ENCODE measurements at places on chromosomes 7 and 10.

DNA sequence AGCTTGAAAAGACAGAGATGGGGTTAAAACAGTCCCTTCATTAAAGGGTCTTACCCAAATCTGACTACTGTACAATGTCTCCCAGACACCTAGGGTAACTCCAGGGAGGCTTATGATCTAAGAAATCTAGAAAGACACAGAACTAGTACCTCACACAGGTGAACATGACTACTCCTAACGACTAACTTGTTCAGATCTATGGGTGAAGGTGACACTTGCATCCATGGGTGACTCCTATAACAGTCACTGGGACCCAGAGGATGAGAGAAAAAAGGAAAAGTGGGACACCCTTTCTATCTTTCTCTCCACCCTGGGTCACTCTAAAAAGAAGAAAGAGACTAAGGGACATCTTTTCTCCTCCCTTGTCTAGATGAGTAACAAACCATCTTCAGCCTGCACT is 19.2 kb downstream of the AKR1C8 start:
- no peak for DNase-seq

DNA sequence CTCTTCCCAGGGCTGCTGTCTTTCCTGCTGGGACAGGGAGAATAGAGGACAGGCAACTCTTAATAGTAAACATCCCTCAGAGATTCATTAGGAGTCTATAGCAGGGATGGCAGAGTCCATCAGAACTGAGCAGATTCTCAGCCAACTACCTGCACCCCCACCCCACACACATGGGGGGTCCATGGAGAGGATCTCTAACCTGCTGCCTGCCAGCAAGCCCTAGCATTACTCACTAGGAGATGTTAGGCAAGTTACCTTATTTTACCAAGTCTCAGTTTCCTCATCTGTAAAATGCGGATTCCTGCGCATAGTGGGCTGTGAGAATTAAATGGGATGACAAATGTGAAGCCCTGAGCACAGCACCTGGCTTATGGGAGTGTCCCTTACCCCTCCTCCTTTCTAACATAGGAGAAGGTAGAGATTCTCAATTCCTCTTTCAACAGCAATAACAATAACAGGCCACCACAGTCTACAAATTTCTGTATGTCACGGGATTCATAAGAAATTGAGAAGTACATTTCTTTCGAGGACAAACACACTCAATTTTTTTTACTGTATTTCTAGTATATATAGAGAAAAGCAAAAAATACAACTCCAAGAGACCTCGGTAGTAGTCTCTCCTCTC is 23.8 kb upstream of the WDR11 start:
- no peak for DNase-seq

- no peak for DNase-seq
These were observed 24.2 kb upstream of the UNC5B start for GRCh38 chr10:71188201-71188600.

DNA sequence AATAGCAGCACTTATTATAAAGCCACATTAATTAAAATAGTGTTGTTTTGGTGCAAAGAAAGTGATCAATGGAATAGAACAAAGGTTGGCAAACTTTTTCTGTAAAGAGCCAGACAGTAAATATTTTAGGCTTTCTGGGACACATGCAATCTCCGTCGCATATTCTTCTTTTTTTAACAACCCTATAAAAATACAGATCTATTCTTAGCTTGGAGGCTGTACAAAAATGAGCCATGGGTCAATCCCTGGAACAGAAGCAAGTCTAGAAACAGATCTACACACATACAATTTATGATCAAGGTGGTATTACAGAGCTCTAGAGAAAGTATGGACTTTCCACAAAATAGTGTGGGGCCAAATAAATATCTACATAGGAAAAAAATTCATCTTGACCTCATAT is 71.8 kb downstream of the ARHGAP21 start:
- no peak for DNase-seq

DNA sequence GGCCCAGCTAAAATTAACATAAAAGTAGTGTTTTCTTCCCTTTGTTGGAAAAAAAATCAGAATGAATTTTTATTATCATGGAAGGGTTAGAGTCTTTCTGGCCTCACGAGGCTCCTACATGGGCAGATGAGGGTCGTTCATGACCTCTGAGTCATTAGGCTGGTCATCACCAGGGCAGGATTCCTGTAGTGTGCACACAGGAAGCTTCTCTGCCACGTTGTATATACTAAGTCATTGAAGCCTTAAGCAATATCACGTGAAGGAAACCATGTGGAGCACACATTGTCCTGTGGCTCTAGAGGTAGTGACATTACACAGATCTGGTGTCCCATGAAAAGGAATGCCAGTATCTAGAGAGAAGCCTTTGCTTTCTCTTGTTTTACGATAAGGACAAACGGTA is 84.7 kb upstream of the C1QL3 start:
- no peak for DNase-seq
